Stimulated activated CD4-positive, alpha-beta T cell treated with anti-CD3 and anti-CD28 coated beads, TNF-alpha, amount 100 ng/mL, for 4 hours (primary cell): ENCODE measurements at places on chromosomes 7 and 10.

DNA sequence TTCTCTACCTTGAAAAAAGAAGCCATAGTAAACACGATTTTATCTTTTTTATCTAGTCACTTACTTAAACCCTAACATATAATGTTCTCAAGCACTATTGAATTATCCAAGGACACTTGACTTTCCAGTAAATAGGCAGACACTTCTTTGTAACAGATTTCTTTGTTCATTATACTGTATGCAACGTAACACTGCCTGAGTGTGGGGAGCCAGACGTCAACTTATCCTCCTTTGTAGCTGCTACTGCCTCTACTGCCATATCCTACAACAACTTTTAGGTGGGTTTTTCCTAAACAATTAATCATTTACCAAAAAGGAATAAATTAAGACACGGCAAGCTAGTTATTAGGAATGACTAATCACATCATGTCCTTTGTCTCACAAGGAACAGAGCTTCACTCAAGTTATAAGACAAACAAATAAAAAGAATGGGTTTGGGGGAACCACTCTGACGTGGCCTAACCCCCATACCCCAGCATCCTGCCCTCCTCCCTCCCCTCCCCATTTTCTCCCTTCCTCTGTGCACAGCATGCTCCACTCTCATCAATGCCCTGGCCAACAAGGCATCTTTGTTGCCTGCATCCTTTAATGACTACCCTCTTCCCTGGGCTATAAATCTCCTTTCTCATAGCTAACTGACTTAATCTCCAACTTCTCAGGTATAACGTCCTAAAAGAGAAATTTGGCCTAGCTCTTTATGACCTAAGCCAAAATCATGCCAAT, 43.3 kb downstream of the DOCK4 start:
- DNase-seq = no peak

- no peak for DNase-seq
Observed at GRCh38 chr10:118340486-118340885, 1.6 kb downstream of the FAM204A start.

DNA sequence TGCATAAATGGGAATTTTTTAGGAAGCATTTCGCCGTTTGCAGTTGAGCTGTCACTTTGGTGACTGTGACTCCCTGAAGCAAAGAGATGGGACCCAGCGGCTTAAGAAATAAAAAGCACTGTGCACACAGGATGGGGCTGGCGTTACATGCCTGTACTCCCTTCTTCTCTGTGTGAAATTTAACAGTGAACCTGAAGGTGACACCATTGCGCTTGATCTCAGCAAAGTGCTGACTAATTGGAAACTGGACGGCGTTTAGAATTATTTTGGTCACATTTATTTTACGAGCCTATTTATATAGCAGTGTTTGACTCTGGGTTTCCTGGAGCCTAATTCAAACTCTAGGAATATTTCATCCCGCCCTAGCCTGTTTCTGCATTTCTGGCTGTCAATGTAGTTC, 146.2 kb downstream of the PAXIP1 start:
- no peak for DNase-seq

- no peak for DNase-seq
Observed at GRCh38 chr10:78634389-78634815, 434.4 kb upstream of the ZMIZ1 start.

- no peak for DNase-seq
Observed at GRCh38 chr7:22351329-22351692, 5.6 kb downstream of the RAPGEF5 start.

GRCh38 chr7:114229246-114229645, 185.4 kb upstream of the FOXP2 start:
- DNase-seq = no peak

DNA sequence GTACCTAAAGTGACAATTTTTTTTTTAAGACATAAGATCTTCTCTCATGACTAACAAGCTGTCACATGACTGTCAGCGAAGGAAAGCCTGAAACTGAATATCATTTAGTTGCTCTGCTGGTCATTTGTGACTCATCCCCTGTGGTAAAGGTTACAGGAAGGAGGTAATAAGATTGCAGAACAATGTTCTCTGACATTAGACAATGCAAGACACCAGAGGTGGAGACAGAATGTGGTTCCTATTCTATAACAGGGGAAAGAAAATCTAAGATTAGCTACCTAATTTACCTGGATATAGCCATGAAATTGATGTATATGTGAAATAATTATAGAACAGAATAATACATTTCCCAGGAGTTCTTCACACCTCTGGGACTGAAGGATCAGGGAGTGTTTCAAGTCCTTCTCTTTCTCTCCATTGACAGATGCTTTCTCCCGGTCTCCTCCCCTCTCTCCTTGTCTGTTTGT, 47.7 kb downstream of the LRGUK start:
- DNase-seq = no peak

- DNase-seq = no peak
Observed at GRCh38 chr7:98362517-98362916, 38.4 kb downstream of the BAIAP2L1 start.

- no peak for DNase-seq
Observed at GRCh38 chr10:49830846-49831245, 68.7 kb upstream of the OGDHL start.

GRCh38 chr10:11401264-11402235, 209.9 kb downstream of the USP6NL start:
- no peak for DNase-seq

- DNase-seq = no peak
Observed at GRCh38 chr7:142471820-142472219, 214.0 kb upstream of the PRSS58 start.

DNA sequence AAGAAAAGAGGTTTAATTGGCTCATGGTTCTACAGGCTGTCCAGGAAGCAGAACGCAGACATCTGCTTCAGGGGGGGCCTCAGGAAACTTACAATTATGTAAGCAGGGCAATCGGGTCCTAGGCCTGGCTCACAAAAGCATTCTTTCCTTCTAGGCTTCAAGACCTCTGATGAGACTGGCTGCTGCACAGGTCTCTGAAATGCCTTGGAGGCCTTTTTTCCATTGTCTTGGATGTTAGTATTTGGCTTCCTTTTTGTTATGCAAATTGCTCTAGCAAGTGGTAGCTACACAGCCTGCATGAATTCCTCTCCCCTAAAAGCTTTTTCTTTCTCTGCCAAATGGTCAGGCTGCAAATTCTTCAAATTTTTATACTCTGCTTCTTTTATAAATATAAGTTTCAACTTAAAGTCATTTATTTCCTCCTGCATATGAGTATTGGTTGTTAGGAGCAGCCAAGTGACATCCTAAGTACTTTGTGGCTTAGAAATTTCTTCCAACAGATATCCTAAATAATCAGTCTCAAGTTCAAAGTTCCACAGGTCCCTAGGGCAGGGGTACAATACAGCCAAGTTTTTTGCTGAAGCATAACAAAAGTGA, 83.1 kb upstream of the SEMA3A start:
- DNase-seq = no peak

DNA sequence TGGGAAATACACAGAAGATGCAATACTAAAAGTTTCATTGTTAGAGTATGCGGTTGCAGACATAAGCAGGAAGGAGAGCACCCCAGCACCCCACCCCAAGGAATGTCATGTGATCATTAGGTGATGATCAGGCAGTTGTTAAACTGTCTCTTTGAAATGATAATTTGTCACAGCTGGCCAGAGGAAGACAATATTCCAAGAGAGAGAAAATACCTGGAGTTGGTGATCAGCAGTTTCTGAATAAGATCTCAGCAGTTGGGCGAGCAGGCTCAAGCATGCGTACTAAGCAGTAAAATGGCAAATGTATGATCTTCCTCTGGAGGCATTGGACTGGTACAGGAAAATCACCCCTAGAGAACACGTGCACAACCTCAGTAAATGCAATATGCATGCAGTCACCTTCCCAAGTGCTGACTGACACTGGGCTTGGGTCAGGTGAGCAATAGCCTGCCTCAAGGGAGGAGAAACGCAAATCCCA, 250.1 kb upstream of the MBL2 start:
- no peak for DNase-seq

DNA sequence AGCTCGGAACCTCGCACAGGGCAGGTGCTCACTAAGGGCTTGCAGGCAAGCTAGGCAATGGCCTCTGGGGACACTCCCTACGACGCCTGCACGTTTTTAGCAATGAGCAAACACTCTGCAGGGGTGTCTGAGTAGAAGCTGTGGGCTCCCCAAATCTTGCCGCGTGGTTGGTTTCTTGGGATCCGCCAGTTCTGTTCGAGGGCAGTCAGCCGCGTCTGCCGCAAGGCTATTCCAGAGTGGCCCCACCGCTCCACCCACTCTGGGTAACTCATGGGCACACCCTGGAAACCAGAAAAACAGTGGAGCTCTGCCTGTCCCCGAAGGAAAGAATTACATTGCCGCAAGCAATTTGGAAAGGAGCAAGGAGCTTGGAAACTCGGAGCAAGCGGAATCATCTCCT, 189.3 kb upstream of the LYZL2 start:
- no peak for DNase-seq

GRCh38 chr7:155508376-155509358, 37.7 kb downstream of the CNPY1 start:
- DNase-seq = no peak

DNA sequence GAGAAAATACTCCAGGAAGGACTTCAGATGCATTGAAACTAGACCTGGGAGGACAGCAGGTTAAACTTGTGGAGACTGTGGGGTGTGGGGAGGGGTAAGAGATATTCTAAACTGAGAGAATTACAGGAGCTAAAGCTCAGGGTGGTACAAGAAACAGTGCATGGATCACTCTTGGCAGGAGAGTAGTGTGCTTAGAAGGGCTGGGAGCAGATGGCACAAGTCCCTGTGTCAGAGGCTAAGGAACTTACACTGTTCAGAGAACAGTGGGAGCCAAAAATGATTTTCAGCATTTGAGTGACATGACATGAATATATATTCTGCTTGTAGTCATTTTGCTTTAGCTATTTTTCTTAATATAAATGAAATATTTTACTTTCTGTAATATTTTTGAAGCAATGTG, 36.0 kb upstream of the LAMB1 start:
- DNase-seq = no peak

- no peak for DNase-seq
Observed at GRCh38 chr7:29516491-29516890, 47.1 kb upstream of the PRR15 start.

- DNase-seq = no peak
Observed at GRCh38 chr7:108146070-108146842, 16.1 kb upstream of the LAMB4 start.

- no peak for DNase-seq
Observed at GRCh38 chr10:31656851-31657433, 271.7 kb downstream of the ARHGAP12 start.

DNA sequence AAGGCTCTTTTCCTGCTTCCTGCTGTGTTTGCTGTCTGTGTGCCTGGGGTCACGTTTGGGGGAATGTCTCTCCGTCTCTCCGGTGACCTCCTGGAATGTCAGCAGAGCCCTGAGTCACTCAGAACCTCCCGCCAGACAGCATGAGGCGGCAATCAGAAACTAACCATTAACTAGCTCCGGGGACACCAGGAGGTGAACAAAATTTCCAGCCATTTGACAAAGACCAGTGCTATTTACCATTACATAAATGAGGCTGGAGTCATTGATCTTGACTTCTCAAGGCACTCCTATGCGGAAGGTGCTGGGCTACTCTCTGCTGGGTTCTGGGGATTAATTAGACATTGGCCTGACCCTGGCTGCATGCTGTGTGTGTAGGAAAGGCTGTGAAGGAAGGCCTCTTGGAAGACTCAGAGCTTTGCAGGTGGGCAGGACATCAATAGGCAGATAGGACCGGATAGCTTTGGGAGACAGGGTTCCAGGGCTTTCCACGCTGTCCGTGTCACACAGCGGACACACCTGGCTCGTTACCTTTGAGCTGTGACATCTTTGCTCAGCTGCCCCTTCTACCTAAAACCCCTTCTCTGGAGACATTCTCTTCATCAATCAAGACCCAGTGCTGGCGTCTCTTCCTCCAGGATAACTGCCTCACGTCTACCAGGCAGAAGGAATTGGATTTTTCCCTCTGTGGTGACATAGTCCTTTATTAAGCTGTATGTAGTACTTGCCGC, 77.0 kb downstream of the PFKFB3 start:
- DNase-seq = no peak

DNA sequence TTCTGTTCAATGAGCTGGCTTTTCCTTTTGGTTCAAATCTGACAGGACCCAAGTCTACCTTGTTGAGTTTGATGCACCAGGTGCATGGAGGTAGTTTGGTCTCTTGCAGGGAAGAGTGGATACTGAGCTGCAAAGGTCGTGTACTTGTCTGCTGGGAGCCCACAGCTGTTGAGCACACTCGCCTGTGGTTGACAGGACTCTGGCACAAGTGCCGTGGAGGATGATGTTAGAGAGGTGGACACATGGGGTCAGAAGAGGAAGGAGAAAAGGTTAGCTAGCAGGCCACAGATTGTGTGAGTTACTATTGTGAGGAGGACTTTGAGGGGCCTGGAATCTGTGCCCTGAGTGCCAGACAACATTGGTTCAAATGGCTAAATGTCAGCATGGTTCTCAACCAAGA, 197.3 kb downstream of the CREB5 start:
- DNase-seq = no peak

- DNase-seq = no peak
Observed at GRCh38 chr7:85529831-85530230, 343.0 kb upstream of the SEMA3D start.

DNA sequence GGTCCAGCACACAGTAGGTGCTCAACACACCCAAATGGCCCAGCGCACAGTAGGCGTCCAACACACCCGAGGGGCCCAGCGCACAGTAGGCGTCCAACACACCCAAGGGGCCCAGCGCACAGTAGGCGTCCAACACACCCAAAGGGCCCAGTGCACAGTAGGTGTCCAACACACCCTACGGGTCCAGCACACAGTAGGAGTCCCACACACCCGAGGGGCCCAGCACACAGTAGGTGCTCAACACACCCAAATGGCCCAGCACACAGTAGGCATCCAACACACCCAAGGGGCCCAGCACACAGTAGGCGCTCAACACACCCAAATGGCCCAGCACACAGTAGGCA, 80.8 kb downstream of the FOXL3 start:
- no peak for DNase-seq

DNA sequence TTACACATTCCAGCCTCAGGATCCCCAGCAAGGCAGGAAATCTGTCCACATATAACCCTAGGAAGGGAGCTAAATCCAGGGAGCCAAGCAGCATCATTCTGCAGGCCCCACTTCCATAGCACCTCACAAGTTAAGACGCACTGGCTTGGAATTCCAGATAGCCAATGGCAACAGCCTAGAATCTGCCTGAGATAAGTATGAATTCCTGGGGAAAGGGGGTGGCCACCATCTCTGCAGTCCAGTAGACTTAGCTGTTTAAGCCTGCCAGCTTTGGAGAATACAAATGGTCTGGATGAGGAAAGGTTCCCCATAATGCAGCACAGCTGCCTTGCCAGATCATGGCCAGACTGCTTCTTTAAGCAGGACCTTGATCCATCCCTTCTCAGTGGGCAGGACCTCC, 179.4 kb upstream of the PRSS1 start:
- DNase-seq = no peak

- DNase-seq = no peak
Observed at GRCh38 chr10:103890194-103890658, 27.8 kb downstream of the STN1 start.

- no peak for DNase-seq
Observed at GRCh38 chr7:98086281-98086718, 20.4 kb upstream of the LMTK2 start.

- no peak for DNase-seq
Observed at GRCh38 chr10:61877887-61878739, 23.4 kb upstream of the ARID5B start.
